ENCODE measurements at places on chromosomes 12 and 14.

DNA sequence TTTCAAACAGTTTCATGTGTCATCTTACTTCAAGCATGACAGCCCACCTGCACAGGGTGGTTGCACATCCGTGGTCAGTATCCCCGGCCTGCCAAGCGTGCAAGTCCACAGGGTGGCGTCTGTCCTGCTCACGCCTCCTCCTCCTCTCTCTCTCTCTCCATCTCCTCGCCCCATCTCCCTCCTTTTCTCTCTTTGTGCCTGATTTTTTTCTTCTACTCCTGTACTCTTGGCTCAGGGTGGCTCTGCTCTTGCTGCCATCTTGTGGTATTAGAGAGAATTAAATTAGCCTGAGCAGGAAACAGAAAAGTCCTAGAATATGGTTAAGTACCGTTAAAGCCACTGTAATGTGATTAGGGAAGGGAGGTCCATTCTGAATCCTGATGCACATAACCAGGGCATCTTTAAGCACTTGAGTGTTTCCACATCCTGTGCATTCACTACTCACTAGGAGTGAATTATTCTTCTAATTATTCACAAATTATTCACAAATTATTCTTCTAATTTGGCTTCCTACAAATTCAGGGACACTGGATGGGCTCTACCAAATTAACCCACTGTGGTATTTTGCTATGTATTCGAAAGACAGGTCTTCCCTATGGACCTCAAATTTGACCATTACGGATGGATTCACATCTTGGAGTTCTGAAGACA is 25.5 kb upstream of the DTX1 start:
- peak; percentile 31 for DNase-seq

GRCh38 chr14:103629503-103630121 is 601 bp downstream of the KLC1 start:
- no peak for DNase-seq

DNA sequence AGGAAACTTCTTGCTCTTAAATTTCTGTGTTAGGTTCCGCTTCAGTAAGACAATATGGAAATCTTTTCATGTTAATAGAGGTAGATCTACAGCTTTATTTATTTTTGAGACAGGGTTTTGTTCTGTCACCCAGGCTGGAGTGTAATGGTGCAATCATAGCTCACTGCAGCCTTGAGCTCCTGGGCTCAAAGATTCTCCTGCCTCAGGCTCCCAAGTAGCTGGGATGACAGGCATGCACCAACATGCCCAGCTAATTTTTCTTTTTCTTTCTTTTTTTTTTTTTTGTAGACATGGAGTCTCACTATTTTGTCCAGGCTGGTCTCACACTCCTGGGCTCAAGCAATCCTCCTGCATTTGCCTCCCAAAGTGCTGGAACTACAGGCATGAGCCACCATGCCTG is 70.1 kb downstream of the DAO start:
- DNase-seq, result no peak

GRCh38 chr14:93638790-93639189 is 149.5 kb downstream of the PRIMA1 start:
- DNase-seq, result no peak

- DNase-seq, result no peak
Measured at GRCh38 chr14:24990773-24991172, 59.2 kb downstream of the STXBP6 start.

DNA sequence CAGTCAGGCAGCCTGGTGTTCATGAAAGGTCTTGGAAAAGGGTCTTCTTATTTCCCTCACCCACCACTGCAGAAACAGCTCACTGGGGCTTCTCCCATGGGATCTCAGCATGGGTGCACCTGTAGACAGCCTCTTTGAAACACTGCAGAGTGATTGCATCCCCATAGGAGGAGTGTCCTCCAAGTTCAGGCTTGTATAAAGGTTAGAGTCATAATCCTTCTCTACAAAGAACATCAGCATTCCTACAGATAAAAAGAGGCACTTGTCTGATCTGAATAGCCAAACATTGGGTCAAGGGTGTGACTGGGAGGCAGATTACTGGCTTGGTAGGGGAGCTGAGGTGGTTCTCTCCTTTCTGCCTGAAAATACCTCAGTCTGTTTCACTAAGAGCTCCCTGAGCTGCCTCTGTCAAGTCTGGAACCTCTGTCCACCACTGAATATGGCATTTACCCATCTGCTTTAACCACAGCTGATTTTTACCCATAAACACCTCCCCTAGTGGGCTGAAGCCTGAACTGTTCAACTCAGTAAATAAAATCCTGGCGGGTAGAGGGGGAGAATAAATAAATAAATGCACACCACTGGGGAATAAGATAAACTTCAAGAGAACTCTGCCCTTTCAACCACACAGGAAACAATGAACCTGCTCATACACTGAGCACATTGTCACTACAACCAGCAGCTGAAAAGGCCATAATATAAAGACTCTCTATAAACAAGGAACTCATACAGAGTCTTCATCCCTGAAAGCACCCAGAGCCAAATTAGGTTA is 120.7 kb upstream of the SCAF11 start:
- DNase-seq, result no peak

DNA sequence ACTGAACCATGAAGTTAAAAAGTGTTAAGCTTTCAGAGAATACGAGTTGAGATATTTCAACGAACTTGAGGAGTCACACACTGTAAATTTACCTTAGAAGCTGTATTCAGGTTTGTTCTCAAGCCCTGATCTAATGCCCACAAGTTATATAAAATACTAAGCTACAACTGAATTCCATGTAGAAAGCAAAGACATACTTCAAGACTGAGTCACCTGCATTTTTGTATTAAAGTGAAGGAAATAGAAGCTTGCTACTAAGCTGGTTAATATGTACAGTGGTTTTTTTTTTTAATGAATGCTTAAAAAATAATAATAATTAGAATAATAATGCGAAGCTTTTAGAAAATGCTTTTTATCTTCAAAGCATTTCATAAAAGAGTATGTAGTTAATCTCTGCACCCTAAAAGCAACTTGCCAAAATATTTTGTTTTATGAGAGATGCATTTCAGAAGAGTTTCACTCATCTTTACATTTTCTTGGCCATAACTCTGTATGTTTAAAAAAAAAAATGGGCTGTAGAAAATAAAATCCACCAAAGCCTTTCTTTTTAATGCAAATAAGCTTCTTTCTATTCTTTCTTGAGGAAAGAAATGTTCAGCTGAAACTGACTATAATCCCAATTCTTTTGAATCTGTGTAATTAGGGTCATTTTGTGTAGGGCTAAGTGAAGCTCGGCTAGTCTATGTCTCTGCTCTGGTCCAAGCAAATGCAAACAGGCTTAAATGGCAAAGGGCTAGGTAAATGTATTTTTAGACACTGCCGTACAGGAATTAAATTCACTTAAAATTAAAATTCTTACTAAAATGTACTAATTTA is 1047.5 kb upstream of the FLRT2 start:
- no peak for DNase-seq

- no peak for DNase-seq
Measured at GRCh38 chr12:120479458-120479857, 9.9 kb upstream of the SRSF9 start.

DNA sequence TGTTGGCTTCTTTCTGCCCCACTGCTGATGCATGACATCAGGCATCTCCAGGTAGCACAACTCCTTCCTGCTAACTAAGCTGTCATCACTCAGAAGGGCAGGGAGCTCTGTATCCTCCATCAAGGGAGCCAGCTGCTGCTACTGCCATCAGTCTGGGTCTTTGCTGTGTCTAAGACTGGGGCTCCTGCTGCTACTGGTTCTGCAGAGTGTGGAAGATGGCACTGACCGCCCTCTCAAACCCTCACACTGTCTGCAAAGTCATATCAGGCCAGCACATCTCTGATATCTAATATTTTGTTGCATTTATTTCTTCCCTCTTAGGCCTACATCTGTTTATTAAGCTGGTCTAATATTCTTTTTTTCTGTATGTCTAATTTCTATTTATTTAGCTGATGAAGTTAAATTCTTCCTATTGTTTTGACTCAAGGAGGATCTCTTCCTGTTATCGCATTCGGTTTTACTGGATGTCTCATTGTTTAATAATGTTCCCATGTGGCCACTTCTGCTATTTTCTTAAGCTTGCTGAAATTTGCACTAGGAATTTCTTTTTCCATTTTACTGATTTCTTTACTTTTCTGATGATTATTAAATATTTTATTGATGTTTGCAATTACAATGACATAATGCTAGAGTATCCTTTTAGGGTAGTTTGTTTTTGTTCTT is 7.6 kb upstream of the E2F7 start:
- no peak for DNase-seq
